ENCODE measurements at places on chromosomes 3 and 15.

- DNase-seq: no peak
These were observed 5.8 kb downstream of the TRA2B start for GRCh38 chr3:185931777-185932612.

DNA sequence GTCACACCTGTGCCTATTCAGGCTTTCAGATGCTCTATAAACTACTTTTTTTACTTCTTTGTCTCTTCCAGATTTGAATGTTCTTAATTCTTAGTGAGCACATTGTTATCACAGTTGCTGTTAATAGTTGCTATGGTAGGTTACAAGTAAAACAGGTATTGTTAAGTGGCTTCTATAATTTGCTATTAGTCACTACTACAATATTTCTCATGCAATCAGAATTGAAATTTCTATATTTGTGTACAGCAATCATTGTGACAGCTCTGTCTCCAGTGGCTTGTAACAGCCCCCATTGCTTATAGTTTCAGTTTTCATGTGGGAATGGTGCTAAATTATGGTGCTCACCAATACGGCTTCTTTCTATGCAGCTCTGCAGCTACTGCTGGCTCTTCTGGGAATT is 318.4 kb upstream of the GOLIM4 start:
- DNase-seq: no peak

GRCh38 chr3:196868297-196868661 is 559 bp downstream of the SENP5 start:
- no peak for DNase-seq

GRCh38 chr15:96672629-96673028 is 342.1 kb downstream of the NR2F2 start:
- no peak for DNase-seq

GRCh38 chr3:9913601-9914000 is 3.3 kb upstream of the IL17RC start:
- DNase-seq: no peak

DNA sequence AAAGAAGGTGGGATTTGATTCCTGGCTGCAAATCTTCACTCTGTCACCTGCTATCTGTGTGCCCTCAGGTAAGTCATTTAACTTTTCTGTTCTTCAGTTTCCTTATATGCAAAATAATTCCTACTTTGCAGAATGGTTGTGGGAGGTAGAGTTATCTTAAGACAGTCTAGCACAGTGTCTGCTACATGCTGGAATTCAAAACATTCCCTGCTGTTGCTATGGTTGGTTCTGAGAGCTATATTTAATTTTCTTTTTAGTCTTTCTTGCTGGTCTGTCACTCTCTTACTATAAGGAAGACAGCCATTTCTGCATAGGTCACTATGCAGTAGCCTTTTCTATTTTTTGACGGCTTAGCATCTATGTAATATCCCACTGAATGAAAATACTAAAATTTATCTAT is 4.0 kb upstream of the ADPGK start:
- DNase-seq: no peak

GRCh38 chr15:57917998-57918397 is 147.5 kb downstream of the ALDH1A2 start:
- DNase-seq: no peak

DNA sequence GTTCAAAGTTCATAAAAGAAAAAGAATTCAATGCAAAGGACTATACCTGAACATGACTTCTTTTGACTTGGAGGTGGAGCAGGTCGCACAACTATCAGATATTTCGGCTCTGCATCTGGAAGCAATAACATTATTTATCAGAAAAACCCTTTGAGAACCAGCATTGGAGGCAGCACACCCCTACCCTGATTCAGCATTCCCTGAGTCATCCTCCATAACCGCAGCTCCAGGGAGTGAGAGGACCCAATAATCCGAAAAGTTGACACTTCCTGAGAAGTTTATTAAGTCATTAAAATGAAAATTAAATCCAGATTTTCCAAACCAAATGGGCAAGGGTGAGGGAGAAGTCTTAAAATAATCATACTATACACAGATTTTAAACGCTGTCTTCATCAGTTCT is 90.6 kb downstream of the ABI3BP start:
- DNase-seq: no peak

GRCh38 chr3:105842449-105842848 is 26.4 kb downstream of the CBLB start:
- no peak for DNase-seq
